ENCODE measurements at places on chromosomes 16 and 17.

DNA sequence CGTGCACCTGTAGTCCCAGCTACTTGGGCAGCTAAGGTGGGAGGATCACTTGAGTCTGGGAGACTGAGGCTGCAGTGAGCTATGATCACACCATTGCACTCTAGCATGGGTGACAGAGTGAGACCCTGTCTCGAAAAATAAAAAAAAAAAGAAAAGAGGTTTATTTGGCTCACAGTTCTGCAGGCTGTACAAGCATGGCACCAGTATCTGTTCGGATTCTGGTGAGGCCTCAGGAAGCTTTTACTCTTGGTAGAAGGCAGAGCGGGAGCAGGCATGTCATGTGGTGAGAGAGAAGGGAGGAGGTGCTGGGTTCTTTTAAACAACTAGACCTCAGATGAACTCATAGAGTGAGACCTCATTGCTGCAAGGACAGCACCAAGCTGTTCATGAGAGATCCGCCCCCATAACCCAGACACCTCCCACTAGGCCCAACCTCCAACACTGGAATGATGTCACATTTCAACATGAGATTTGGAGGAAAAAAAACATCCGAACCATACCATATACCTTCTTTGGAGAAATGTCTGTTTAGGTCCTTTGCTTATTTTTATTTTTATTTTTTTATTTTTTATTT is 10.3 kb upstream of the RMI2 start:
- no peak for DNase-seq

DNA sequence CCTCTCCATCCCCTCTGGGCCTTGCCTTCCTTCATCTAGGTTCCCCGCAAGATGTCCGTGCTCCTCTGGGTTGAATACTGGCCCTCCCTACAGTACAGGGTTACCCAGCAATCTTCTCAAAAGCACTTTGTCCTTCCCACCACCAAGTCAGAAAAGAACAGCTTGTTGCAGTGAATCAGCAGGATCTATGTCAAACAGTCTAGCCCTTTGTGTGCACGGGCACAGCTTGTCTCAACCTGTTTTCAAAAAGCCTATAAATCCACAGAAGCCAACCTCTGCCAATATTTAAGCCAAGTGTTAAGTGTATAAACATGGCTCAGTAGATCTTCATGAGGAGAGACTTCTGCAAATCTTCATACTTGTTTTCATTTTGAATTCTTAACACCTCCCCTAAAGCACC is 25.2 kb downstream of the C17orf67 start:
- no peak for DNase-seq

- DNase-seq = no peak
Observed at GRCh38 chr17:12599186-12599920, 66.3 kb upstream of the MYOCD start.

DNA sequence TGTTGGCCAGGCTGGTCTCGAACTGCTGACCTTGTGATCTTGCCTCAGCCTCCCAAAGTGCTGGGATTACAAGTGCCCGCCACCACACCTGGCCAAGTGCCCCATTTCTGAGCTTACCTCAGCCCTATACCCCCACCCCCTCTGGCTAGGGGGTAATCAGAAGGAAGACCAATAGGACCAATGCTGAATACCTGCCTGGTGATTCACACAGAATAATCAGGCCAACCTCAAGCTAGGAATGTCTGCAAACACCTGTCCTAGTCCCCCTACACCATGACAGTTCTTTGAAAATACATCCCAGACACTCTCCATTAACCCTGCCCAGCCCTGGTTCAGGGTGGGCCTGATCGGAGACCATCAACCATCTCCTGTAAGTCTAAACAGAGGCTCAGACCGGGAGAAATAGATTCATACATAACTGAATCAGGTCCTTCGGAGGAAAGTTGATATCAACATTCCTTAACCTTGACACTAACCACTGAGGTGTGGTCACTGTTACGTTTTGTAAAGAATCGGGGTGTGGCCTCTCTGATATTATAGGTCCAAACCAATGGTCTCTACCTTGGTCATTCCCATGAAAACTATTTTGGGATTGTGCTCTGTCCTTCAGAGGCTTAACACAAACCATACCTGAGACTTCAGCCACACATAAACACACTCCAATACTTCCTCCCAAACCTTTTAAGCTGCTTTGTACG is 130.8 kb downstream of the GAS7 start:
- no peak for DNase-seq

- DNase-seq = no peak
Observed at GRCh38 chr16:88774544-88775393, 10.3 kb downstream of the PIEZO1 start.

- no peak for DNase-seq
Observed at GRCh38 chr16:5977329-5977728, 879.7 kb upstream of the EEF2KMT start.

DNA sequence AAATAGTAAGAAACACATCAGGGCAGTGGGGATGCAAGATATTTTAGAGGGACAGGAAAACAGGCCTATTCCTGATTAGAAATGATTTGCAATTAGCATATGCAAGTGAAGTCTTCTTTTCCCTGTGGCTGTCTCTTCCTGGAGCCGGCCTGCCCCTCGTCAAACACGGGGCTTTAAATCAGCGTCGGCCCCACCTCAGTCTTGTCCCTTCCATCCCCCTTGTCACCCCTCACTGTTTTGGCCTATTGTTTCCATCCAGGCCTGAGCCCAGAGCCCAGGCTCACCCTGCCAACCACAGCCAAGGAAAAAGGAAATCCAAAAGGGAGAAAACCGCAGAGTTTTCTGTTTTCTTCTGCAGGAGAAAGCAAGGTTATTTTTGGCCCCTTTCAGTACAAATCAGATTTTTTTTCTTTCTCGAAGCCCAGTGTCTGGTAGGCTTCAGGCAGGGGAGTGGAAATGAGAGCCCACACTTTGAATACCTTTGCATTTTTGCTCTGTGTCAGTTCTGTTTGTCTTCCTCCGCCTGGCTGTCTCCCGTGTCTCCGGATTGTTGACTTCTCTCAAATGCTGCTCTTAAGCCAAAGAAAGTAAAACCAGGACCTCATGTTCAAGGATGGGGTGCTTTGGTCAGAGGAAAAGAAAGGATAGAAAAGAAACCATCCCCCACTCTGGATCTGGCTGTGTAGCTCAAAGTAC is 399.9 kb upstream of the CDH11 start:
- DNase-seq = no peak

- DNase-seq = no peak
Observed at GRCh38 chr17:57905875-57906455, 49.2 kb downstream of the CUEDC1 start.

- DNase-seq = peak; percentile 55
Observed at GRCh38 chr16:29664091-29664921, 1.3 kb downstream of the SPN start.

GRCh38 chr17:73013816-73014663 is 78.4 kb downstream of the SLC39A11 start:
- no peak for DNase-seq

DNA sequence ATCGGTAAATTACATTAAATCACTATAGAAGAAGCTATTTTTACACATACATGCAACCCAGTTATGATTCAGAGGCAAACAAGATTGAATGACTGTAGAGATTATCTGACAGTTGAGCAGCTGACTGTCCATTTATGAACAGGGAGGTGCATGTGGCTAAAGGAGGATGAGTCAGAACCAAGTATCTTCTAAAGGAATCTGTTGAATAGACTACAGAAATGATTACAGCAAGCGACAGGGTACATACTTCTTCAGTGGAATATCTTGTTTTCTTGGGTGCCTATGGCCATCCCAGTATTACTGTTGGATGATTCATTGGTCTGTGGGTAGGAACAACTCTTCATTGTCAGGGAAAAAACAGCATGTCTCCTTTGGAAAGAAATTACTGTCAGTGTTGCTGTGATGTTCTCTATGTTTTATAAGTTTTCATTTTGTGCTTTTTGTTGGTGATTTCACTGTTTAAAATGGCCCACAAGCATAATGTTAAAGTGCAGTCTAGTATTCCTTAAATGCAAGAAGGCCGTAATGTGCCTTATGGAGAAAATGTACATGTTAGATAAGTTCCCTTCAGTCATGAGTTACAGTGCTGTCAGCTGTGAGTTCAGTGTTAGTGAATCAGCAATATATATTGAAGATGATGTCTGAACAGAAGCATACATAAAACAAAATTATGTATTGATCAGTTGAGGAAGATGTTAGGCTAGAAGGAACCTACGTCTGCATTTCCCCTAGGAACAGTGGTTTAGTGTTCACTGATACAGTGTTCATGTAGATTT is 27.0 kb downstream of the CBFB start:
- DNase-seq = no peak

DNA sequence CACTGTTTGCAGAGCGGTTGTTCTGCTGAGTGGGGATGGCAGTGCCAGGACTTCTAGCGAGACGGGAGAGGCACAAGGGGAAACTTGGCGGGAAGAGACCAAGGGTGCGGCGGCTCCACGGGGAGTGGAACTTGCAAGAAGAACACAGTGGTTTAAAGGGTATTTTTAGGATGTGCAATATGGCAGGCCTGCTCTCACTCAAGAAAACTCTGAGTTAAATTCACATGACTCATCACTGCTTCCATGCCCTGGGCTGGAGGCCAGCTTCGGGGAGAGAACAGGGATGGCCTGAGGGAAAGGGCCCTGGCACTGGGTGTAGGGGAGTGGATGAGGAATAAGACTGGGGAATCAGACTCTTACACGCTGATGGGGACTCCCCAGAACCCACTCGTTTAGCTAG is 13.3 kb upstream of the CD300LD start:
- no peak for DNase-seq

GRCh38 chr17:59972778-59973177 is 8.2 kb upstream of the RNFT1 start:
- no peak for DNase-seq

GRCh38 chr17:58005728-58006559 is 1.1 kb downstream of the SRSF1 start:
- DNase-seq = no peak

DNA sequence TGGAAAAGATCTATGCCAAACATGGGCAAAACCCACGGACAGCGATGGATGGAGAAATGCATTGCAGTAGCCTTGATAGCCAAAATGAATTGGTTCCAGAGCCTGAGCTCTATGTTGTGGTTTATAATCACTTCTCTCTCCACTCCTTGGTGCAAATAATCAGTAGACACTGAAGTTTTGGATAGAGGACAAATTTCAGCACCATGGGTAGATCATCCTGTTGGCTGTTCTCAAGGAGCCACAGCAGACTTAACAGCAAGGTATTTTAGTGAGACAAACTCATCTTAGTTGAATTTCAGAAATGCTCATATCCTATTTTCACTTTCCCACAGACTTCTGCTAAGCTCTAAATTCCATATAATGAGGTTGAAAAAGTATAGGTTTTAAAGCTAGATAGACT is 88.3 kb upstream of the CCL1 start:
- no peak for DNase-seq

- DNase-seq = peak; percentile 48
Observed at GRCh38 chr17:4607773-4608187, 23.5 kb downstream of the SMTNL2 start.
